NCI-H1436 treated with DMSO at 0.1 percent for 48 hours (cell line): ENCODE measurements at places on chromosomes 3 and 15.

DNA sequence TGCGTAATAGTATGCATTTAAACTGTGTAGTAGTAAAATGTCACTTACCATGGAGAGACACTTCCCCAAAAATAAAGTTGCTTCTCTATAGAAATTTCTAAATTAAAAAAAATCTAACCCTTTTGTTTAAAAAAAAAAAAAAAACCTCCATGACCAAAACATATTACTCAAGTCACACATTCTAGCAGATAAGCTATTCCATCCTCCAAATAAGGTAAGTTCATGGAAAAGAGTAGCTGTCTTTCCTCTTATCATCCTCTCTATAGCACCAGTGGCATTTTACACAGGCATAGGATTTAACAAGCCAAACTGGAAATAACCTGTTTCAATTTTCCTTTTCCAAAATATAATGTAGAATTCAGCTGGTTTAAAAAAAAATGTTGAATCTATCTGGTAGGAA lies 57.4 kb downstream of the LRRFIP2 start:
- no peak for DNase-seq

DNA sequence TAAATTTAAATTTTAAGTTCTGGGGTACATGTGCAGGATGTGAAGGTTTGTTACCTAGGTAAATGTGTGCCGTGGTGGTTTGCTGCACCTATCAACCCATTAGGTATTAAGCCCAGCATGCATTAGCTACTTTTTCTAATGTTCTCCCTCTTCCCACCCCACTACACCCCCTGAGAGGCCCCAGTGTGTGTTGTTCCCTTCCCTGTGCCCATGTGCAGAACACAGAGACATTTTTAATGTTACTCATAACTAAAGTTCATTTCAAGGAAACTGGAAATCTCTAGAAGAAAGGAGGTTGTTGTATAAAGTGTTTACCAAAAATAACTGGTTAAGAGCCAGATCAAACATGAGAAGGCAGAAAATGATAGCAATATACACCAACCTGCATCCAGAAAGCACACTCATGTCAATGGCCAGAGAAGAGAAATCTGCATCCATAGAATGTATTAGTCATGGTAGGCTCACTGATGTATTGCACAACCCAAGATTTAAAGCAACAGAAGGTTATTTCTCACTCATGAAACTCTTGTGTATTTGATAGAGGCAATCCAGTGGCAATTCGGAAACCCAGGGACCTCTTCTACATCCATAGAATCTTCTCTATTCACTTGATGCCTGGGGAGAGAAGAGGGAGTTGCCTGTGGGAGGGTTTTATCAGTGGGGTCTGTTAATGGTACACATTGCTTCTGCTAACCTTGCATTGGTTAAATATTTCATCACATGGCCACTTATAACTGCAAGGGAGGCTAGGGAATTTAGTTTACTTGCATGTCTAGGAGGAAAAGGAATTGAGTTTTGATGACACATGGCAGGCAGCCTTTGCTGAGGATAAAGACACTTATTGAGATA lies 321.9 kb upstream of the RASGRP1 start:
- DNase-seq = no peak

GRCh38 chr15:70794596-70795310 lies 31.4 kb upstream of the UACA start:
- no peak for DNase-seq

DNA sequence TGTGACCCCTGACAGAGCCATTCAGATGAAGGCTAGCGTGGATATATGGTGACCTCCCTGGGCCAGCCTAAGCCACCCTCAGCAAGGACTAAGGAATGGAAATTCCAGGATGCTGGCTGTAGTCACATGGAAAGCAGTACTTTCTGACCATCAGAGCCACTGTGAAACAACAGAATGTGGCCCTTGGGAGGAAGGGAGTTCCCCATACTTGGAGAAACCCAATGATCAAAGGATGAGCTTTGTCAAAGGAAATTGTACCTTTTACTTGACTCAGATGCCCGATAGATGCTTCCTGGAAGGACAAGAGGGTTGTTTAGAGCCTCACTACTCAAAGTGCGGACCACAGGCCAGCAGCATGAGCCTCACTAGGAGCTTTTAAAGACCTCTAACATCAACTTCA lies 484.5 kb upstream of the PROK2 start:
- no peak for DNase-seq

GRCh38 chr3:20023623-20024405 lies 11.8 kb upstream of the PP2D1 start:
- DNase-seq = no peak

DNA sequence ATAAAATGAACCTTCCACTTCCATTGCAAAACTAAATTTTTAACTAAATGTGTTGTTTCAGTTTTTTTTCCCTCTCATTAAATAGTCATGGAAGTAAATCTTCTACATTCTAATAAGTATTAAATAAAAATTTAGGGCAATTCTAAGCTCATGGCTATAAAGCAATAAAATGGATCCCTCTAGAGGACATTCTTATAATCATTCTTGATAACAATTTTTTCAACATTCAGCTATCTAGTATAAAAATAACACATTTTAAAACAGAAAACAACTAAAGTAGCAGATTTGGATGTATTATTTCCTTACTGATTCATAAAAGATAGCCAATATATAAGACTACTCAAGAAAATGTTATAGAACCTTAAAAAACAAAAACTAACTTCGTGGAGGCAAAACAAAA lies 393.1 kb downstream of the PLOD2 start:
- no peak for DNase-seq

DNA sequence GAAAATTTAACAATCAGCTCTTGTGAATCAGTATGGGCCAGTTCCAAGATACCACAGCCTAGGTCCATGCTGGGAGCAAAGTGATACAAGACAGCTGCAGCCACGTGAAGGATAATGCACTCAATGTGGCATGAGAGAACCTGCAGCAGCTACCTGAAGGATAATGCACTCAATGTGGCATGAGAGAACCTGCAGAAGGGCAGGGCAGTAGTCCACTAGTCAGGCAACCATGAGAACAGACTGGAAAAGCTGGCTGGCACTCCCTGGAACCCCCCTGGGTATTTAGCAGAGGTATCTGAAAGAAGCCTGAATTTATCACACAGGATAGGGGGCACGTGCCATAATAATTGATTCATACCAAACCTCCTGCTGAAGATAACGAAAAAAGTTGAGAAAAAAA lies 237.6 kb downstream of the ATP8B4 start:
- DNase-seq = no peak

DNA sequence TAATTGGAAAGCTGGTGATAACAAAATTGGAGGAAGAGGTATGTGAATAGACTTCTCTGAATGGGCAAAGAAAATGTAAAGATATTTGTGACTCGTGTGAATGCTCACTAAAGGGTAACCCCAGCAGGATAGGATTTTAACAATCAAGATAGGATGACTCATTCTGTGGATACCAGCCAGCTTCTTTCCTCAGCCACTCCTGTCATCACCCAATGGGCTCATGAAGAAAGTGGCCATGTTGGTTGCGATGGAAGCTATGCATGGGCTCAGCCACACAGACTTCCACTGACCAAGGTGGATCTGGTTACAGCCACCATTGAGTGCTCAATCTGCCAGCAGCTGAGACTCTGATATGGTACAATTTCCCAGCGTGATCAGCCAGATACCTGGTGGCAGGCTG lies 40.9 kb downstream of the STRIT1 start:
- no peak for DNase-seq

- DNase-seq = no peak
Observed at GRCh38 chr3:474828-475227, 278.3 kb downstream of the CHL1 start.

DNA sequence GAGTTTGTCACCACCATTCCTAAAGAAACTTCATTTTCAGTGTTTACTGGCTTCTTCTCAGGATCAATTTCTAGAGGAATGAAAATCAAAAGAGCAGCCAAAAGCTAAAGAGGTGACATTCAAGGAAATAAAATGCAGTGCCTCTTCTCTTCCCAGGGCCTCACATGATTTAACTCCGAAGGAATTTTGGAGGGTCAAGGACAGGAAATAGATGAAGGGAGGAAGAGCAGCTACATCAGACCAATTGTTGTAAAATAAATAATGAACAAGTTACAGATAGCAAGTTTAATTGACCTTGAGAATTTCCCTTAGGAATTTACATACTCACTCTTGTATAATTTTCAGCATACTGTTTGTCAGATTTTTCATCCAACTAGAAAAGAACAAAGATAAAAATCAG lies 78.1 kb downstream of the LRRFIP2 start:
- DNase-seq = no peak

- no peak for DNase-seq
Observed at GRCh38 chr3:111820651-111821050, 38.4 kb upstream of the PHLDB2 start.

- DNase-seq = no peak
Observed at GRCh38 chr3:128619146-128619890, 31.3 kb downstream of the RPN1 start.

- DNase-seq = no peak
Observed at GRCh38 chr3:52120556-52121463, 33.4 kb downstream of the POC1A start.

DNA sequence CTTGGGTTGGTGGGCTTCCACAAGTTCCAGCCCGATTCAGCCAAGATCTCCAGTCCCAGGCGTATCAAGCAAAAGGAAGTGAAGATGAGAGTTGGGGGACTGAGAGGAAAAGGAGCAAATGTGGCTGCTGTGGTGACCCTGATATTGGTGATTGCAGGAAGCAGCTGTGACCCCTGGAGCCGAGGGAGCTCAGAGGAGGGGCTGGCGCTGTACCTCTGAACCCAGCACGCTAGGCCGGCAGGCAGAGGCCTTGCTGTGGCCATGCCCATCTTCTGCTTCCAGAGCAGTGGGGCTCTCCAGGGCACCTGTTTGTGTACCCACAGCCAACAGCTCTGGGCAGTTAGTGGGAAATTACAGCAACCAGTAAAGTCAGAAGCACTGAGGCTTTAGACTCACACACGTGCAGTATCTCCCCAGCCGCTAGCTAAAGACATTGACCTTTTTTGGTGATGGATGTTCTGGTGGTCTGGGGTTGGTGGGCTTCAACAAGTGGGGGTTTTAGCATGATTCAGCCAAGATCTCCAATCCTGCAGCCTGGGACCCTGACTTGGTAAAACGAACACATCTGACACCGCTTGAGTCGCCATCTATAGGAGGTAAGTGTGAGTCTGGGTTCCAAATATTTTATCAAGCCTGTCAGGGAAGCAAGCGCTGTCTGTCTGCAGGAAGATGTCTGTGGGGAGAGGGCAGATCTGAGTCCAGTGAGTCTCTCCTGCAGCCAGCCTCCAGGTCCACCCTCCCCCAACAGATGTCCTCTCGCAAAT lies 33.1 kb downstream of the TM2D3 start:
- no peak for DNase-seq
